ENCODE measurements at places on chromosomes 5 and 9.

DNA sequence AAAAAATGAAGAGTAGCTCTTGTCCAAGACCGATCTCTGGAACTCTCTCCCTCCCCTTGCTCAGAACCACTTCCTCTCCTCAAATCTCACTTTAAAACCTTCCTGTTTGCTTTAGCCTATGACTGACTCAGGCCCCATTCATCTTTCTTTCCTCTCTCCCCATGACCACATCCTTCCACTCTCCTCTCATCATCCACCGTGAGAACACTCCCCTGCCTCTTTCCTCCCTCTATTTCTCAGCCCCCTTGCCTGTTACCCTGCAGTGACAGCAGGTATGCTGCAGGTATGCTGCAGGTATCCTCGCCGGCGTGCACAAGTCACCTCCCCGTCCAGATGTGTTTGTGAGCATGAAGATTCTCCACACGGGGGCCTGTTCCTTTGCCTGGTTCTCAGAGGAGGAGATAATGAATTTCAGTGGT lies 505.3 kb downstream of the CCDC171 start:
- DNase-seq, result peak; percentile 6

- DNase-seq, result peak; percentile 62
Observed at GRCh38 chr5:181217803-181218062, 5.3 kb upstream of the TRIM41 start.

DNA sequence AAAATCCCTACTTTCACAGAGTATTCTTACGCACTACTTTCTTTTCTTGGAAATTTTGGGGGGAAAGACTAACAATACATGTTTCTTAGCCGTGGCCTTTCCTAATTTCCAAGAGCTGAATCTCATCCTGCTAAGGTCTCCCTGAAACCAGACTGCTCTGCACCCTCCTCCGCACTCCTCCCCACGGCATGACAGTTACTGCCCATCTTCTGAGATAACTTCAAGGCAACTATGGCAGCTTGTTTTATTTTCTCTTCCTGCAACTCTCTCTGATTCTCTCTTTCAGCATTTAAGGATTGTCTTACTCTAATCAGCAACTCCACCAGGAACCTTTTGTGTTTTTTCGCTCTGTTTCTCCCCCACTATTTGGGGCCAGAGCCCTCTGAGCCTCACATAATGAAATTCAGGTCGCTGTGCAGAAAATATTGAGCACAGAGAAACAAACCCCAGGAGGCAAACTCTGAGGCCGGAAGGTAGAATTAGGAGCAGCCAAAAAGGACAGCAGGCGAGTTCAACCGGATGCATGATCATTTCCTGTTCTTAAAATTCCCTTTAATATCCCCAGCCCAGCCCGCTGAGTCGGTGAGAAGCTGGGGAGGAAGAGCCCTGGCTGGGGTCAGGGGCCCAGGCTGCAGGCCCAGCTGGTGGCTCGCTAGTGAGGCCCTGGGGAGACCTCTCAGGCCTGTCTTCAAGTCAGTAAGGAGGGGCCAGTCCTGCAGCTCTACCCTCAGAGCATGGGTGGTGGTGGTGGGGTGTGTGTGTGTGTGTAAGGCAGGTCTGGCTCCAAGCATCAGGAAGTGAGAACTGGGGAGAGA lies 213.6 kb upstream of the S1PR3 start:
- no peak for DNase-seq

DNA sequence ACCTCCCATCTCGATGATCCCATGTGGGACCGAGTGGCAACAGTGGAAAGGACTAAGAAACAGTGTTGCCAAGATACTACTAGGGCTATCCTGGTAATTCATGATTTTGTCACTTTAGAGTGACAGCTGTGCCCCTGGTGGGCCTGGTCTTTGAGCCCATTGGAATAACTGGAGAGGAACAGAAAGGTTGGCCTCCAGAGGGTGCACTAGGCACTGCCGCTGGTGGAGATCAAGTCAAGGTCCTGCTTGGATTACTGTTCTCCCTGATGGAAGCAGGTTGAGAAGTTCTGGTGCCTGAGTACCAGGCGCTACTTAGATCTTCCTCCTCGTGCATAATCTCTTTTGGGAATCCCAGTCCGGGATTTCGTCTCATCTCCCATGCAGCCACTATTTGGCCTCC lies 129.6 kb downstream of the SEC61B start:
- DNase-seq, result no peak

GRCh38 chr9:137326445-137327065 lies 24.5 kb upstream of the NRARP start:
- no peak for DNase-seq

- DNase-seq, result no peak
Observed at GRCh38 chr9:118059484-118060278, 355.5 kb downstream of the TLR4 start.
